ENCODE measurements at places on chromosomes 11 and 22.

DNA sequence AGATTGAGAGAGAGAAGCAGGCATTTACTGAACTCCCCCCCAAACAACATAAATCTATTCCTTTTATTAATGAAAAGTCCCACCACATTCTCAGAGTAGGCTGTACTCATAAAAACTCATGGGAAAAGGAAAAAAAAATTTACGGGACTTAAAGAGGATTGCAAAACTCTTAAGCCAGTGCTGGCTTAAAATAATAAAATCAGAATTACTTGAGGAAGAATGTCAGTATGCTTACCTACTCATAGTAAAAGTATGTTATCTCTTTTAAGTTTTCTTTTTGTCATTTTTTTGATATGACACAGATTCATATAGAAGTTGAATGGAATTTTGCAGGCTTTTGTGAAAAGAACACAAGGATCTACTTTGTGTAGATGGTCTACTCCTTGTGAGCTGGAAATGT, 126.3 kb downstream of the LUZP2 start:
- no peak for DNase-seq

DNA sequence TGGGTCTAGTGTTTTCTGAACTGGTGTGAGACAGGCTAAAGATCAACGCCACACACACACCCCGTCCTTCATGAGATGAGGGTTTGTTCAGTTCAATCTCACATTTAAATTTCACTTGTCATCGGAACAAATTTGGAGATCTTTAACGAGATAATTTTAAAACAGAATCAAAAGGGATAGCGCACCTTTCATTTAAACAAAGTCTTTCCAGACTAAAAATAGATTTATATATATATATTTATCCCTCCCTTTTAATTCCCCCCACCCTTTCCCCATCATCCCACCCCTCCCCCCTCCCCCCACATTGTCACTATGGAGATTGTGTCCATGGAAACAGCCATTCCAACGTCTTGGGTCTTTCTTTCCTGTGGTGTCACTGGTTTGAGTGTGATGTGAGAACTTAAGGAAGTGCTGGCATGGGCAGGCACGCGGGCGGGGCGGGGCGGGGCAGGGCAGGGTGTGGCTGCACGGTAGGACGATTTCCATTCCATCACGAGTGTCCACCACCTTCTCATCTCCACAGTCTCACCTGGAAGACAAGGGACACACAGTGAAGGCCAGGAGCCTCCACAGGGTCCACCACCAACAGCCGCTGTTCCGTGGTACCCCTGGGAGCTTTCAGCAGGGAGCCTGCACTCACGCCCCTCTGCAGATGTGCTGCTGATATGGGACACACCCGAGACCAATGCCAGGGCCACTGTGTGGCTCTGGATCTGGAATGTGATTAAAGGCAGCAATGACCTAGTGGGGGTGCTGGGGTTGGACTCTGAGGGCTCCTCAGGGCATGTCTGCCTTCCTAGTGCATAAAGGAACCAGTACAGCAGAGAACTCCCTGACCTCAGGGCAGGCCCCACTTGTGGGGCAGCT, 30.5 kb upstream of the CYP2D6 start:
- DNase-seq: no peak

- DNase-seq: no peak
These were observed 436.2 kb downstream of the BUD13 start for GRCh38 chr11:116336540-116336939.

DNA sequence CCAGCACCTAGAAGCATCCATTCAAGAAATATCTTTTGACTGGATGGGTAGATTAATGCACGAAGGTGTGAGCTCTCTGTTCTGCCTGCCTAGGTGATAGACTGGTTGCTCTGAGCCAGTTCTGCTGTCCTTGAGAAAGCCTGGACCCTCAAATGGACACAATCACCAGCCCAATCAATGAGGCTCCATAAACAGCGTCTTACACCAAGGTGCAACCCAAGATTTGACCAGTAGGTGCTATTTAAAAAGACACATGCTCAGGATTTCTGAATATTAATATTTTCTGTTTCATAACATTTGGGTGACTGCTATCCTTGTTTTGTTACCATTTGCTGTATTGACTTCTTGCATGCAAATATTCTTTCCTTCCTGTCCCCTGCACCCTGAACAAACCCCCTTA, 39.0 kb downstream of the PAMR1 start:
- DNase-seq: no peak

DNA sequence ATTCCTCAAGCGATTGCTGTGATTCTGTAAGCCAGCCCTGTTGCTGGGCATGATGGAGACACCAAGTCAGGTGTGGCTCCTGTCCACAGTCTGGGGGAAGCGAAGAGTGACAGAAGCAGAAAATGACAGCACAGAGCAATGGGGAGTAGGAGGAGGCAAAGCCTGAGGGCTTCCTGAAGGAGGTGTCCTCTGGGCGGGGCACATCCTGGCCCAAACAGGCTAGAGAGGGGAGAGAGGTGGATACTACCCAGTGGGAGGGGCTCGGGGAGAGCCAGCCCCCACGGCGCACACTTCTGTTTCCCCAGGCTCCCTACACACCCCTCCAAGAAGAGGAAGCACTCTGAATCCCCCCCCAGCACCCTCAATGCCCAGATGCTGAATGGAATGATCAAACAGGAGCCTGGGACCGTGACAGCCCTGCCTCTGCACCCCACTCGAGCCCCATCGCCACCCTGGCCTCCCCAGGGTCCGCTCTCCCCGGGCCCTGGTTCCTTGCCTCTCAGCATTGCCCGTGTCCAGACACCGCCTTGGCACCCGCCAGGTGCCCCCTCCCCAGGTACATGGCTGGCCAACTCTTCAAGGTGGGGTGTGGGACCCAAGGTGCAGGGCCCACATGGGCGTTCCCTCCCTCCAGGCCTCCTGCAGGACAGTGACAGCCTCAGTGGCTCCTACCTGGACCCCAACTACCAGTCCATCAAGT, 18.9 kb downstream of the MYRF start:
- DNase-seq: no peak

- no peak for DNase-seq
These were observed 29.8 kb downstream of the TEAD1 start for GRCh38 chr11:12704049-12704448.

DNA sequence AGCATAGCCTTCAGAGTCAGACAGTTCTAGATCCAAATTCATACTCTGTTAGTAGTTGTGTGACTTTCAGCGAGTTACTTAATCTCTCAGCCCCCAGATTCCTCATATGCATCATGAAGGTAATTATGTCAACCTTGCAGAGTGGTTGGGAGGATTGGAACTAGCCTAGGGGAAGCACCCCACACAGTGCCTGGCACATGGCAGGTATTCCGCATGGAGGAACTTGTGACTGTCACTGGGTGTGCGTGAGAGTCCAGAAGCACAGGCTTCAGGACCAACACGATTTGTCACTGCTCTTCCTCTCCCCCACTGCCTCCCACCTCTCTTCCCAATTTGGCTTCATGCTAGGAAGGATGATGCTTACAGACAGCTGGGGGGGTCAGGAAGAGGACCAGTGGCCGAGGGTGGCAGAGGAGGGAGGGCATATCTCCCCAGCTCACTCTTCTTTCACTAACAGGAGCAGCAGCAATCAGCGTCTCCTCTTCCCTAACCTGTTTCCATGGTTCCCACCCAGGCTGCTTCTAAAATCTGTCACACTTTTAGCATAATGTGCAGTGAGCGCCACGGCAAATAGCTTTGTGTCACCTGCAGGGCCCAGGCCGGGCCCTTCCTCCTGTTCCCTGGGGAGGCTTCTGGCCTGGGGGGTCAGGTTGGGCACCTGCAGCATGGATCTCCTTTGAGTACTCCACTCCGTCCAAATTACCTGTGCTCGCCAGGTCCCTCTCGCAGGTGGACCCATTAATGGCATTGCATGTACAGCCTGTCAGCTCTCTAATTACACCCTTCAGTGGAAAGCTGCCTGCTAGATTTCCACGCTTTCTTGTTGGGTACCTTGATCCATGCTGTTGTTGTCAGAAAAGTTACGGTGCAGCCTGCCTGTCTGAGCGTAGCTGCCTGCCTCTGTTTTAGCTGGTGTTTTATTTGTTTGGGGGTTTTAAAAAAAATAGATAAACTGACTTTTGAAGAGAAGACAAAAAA, 400.4 kb downstream of the NXPE2 start:
- no peak for DNase-seq

- no peak for DNase-seq
These were observed 63.6 kb downstream of the NFAM1 start for GRCh38 chr22:42368379-42369249.

GRCh38 chr22:46931414-46931813, 169.0 kb downstream of the TBC1D22A start:
- no peak for DNase-seq

GRCh38 chr11:46850829-46851380, 4.8 kb upstream of the CKAP5 start:
- no peak for DNase-seq

DNA sequence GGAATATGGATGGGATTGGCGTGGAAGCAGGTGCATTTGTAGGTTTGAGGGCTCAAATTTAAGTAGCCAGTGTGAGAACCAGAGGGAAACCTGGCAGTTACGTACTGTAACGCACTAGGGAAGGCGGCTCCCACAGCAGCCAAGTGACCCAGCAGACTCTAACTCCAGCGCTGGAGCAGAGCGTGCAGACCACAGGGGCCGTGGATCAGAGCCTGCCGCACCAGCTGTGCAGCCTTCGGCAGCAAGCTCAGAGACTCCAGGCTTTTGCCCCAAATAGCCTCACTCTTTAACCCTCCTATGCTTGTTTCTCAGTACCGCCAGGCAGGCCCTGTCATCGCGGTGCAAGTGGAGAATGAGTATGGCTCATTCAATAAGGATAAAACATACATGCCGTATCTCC, 12.3 kb downstream of the GLB1L3 start:
- no peak for DNase-seq

DNA sequence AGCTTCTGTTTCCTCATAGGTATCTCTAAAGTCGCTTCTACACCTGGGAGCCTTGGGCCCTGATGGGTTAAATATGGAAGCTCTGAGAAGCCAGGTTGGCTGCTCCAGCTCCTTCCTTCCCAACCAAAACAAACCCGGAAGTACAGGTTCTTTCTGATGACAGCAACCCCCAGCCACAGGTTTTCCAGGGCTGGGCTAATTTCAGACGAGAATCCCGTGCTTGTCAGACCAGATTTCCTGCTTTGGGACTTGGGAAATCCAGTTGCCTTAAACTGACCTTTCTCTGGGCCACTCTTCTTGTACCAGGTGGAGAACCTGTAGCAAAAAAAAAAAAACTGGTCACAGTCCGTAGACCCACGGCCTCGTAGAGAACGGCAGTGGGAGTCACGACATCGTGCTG, 51.9 kb downstream of the RBX1 start:
- no peak for DNase-seq

GRCh38 chr11:43515090-43515489, 156.4 kb downstream of the TTC17 start:
- DNase-seq: no peak

DNA sequence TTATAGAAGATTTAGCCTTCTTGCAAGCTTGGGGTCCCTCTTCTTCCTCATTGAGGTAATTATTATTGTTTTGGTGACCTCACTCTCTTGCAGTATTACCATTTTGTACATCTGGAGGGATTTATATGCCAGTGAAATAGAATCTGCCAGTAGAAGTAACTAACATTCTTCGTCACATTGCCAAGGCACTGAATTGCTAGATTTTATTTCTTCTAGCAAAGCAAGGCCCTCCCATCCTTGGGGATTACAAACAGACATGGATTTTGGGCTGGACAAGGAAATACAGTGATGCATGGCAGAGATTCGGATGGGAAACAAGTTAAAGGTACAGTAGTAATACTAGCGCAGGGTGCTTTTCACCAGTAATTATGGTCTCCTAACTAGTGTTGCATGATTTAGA, 7.8 kb downstream of the ADAMTS15 start:
- DNase-seq: no peak

GRCh38 chr11:111358038-111359001, 20.8 kb downstream of the POU2AF1 start:
- DNase-seq: no peak

GRCh38 chr11:88435415-88435814, 97.9 kb upstream of the CTSC start:
- no peak for DNase-seq

GRCh38 chr11:120586072-120586471, 74.5 kb downstream of the GRIK4 start:
- no peak for DNase-seq

GRCh38 chr11:117936973-117937372, 7.8 kb upstream of the TMPRSS13 start:
- no peak for DNase-seq

DNA sequence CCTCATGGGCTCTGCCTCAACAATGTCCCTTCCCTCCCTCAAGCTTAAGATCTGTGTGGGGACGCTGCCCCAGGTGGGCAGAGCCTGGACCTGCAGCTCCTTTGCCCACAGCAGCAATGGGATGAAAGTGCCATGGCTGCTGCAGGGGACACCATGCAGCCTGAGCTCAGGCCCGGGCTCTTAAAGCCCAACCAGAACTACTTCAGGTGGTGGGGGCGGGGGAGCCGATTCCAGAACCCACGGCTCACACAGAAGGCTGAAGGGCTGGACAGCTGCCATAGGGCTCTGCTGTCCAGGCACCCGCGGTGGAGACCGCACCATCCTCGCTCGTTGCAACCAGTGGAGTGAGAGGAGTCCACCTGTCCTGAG, 12.5 kb downstream of the CHID1 start:
- no peak for DNase-seq

DNA sequence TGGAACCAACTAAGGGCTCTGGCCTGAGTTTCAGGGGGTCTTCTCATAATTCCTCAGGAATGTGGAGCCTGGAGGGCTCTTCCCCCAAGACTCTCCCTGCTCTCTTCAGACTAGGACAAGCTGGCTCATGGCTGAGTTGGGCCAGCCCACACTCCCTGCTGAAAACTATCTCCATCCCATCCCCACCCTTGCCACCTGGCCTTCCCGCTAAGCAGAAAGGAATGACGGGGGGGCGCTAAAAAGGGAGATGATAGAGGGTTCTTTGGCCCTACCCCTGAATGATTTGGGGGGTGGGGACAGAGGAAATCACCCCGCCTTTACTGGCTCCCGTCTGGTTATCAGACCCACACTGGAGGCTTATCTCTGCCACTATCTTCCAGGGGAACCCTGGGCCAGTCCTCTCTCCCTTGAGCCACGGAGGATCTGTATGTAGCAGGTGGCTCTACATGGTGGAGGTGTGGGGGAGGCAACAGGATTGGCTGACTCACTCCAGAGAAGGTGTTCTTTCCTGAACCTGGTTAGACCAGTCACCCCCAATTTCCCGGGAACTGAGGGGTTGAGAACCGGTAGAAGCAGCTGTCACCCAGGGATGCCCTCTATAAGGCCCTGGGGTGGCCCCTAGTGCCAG, 5.7 kb downstream of the SMTN start:
- no peak for DNase-seq

- DNase-seq: no peak
These were observed 1.6 kb downstream of the PKNOX2 start for GRCh38 chr11:125165843-125166763.

- no peak for DNase-seq
These were observed 51.1 kb downstream of the LIF start for GRCh38 chr22:30195245-30196140.

GRCh38 chr22:19859861-19860510, 5.3 kb upstream of the GNB1L start:
- DNase-seq: no peak

Measured in CD4-positive, alpha-beta T cell treated with Interferon gamma for 1 hour (primary cell).